ENCODE measurements at places on chromosomes 3 and 15.

- DNase-seq = no peak
Measured at GRCh38 chr3:77041811-77042210, 1.9 kb downstream of the ROBO2 start.

DNA sequence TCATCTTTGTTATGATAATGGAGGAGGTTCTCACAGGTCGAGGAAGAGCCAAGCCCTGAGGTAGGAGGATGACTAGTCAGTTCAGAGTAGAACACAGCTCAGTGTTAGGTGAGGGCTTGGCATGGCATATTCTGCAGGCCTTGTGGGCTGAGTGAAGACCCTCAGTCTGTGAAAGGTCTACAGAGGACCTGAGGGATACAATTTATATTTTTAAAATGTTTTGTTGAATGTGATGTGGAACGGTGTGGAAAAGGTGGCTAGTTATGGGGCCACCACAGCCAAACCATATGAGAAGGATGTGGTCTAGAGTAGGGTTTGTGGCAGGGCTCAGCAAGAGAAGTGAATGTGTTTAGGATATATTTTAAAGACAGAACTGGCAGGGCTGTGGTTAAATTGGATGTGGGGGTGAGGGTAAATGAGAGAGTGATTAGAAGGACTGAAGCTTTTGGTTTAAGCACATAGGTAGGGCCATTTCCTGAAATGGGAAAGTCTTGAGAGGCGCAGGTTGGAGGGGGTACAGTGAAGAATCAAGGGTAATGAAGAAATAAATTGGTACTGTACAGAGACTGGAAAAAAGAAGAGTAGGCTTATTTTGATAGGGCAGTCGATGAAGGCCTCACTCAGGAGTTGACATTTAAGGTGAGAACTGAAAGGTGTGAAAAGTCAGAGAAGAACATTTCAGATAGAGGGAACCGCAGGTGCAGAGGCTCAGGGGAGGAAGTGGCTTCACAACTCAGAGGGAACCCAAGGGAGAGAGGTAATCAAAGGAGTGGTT is 60.5 kb downstream of the SPTSSB start:
- DNase-seq = no peak

DNA sequence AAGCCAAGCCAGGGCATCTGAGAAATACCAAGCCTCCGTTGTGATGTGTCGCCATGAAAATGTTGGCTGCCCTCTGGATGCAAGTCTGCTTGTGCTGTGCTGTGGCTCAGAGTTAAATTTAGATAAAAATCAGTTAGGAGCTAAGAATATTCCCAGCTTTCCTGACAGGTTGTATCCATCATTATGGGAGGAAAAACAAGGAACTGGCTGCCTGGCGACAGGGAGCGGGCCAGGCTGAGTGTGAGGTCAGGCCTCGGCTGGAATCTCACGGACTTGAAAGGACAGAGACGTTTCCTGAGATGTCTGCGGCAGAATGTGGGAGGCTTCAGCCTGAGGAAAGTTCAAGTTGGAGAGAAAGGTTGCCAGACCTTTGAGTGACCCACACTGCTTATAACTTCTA is 213.8 kb downstream of the THSD4 start:
- DNase-seq = no peak

DNA sequence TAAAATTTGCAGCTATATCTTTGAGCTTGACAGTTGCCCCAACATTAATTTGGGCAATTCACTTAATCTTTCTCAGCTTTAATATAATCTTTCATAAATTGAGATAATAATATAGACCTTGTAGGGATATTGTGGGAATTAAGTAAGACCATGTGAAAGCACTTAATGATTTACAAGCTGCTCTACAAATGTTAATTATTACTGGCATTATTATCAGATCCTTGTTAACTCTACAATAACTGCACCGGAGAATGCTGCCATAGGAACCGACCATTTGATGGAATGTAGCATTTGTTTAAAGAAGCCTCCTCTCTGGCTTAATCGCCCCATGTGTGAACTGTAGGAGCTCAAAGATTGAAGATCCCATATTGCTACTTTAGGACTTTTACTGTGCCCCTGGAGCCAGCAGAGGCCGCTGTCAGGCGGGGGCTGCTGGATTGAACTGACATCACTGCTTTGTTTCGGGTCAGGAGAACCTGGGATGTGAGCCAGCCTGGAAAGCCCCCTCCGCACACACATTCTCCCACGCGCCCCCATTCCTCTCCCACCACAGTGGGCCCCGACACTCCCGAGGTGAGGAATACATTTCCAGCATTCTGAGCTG is 154.2 kb upstream of the TNIK start:
- peak; percentile 1 for DNase-seq

GRCh38 chr15:57354436-57355123 is 21.7 kb upstream of the CGNL1 start:
- DNase-seq = no peak

- DNase-seq = no peak
Measured at GRCh38 chr3:42815826-42816225, 6.6 kb downstream of the ACKR2 start.

- no peak for DNase-seq
Measured at GRCh38 chr3:169250000-169250399, 413.5 kb downstream of the MECOM start.

DNA sequence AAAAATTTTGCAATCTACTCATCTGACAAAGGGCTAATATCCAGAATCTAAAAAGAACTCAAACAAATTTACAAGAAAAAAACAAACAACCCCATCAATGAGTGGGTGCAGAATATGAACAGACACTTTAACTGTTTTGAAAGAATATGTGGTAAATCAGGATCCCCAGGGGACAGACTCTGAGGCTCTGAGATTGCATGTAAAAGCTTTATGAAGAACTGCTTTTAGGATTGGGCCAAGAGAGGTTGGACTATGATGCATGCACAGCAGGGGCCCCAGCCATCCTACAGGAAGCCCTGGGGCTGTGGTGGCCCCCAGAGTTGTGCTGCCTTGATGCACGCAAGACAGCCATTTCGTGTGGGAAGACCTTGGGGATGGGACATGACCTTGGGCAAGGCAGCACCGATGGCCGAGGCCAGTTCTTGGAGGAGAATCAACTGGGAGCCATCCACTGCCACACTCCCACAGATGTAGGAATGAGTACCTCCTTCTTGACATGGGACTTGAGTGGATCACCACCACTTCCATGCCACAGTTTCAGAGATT is 298.1 kb upstream of the THBS1 start:
- no peak for DNase-seq

- DNase-seq = no peak
Measured at GRCh38 chr3:33159981-33160380, 46.2 kb downstream of the CRTAP start.

DNA sequence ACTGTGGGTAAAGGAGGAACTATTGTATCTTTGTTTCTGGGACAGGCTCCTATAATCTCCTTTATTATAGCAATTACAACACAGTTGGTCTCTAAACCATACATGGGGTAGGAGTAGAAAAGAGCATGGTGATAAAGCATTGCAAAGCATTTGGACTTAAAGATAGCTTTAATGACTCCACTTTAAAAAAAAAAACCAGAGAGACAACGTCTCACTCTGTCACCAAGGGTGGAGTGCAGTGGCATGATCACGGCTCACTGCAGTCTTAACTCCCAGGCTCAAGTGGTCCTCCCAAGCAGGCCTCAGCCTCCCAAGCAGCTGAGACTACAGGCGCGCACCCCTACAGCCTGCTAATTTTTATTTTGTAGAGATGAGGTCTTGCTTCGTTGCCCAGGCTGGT is 68.2 kb downstream of the DENND4A start:
- DNase-seq = no peak

DNA sequence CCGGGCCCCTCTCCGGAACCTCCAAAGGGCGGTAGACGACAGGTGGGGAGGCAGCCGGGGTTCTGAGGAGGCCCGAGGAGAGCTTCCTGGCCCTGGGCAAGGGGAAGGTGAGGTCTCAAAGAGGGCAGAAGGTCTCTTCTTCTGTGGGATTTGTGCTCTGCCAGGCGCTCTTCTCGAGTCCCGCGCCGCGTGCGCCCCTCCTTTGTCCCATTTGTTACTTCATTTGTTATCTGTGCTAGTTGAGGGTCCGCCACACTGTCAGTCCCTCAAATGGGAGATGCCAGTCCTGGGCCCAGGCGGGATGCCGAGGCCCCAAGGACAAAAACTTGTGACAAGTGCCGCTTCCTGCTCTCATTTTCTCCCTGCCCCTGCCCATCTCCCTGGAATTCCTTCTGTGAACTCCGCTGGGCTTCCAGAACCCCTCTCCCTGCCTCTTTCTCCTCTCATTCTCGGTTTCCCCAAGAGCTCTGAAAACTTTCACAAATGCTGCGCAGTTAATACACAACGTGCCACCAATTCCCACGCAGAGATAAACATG is 1.5 kb downstream of the ST8SIA2 start:
- DNase-seq = no peak

- no peak for DNase-seq
Measured at GRCh38 chr3:11928381-11928780, 75.8 kb upstream of the SYN2 start.

DNA sequence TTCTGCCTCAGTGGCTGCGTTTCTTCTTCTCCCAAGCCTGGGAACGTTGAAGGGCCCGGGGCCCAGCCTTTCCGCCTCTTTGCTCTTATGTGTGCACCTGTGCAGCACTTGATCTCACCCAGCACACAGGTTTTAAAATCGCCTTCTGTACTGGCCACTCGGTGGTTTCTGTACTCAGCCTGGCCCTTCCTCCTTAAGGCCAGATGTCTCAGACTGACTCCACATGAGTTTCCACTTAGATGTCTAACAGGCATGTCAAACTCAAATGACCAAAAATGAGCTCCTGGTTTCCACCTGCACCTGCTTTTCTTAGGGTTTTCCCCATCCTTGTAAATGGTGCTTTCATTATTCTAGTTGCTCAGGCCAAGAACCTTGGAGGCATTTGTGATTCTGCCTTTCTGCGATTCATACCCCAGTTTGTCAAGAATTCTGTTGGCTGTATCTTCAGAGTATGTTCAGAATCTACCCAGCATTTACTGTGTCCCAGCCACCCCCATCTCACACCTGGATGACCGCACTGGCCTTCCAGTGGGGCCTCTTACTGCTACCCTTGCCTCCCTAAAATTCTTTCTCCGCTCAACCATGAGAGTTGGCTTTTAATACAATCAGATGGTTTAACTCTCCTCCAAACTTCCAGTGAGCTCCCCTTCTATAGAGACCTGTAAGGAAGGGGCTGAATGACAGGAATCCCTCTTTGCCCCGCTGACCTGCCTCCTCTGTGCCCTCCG is 2.2 kb upstream of the TRAK1 start:
- no peak for DNase-seq

GRCh38 chr3:35678643-35679161 is 39.4 kb downstream of the ARPP21 start:
- DNase-seq = no peak

DNA sequence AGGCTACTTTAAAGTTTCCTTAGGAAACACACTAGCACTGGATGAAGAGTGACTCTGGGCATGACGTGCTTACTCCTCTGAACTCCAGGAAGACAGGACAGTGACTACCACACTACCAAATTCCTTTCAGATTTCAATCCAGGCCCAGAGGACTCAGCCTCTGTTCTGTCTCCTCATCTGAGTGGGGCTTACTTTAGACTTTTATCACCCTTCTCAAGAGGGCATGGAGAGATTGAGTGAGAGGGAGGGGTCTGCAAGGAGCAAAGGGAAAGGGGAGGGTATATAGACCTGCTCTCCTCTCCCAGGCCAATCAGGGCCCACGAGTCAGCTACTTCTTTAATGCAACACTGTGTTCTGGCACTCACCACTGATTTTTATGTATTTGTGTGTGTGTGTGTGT is 29.4 kb upstream of the RSL24D1 start:
- DNase-seq = no peak

GRCh38 chr3:48208076-48208475 is 15.2 kb upstream of the CAMP start:
- no peak for DNase-seq

DNA sequence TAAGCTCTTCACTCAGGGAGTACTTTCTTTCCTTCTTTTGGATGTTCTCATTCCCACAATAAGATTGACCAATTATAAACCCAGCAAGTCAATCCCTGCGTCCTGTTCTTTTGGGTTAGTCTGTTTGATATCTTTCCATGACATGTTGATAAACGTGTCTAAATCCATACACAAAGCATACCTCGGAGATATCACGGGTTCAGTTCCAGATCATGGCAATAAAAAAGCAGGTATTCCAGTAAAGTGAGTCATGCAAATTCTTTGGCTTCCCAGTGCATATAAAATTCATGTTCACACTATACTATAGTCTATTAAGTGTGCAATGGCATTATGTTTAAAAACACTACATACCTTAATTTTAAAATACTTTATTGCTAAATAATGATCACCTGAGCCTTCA is 667.7 kb downstream of the MAGI1 start:
- DNase-seq = no peak

- no peak for DNase-seq
Measured at GRCh38 chr15:69914960-69915359, 182.8 kb downstream of the TLE3 start.

- no peak for DNase-seq
Measured at GRCh38 chr3:64594134-64594533, 93.7 kb downstream of the ADAMTS9 start.

DNA sequence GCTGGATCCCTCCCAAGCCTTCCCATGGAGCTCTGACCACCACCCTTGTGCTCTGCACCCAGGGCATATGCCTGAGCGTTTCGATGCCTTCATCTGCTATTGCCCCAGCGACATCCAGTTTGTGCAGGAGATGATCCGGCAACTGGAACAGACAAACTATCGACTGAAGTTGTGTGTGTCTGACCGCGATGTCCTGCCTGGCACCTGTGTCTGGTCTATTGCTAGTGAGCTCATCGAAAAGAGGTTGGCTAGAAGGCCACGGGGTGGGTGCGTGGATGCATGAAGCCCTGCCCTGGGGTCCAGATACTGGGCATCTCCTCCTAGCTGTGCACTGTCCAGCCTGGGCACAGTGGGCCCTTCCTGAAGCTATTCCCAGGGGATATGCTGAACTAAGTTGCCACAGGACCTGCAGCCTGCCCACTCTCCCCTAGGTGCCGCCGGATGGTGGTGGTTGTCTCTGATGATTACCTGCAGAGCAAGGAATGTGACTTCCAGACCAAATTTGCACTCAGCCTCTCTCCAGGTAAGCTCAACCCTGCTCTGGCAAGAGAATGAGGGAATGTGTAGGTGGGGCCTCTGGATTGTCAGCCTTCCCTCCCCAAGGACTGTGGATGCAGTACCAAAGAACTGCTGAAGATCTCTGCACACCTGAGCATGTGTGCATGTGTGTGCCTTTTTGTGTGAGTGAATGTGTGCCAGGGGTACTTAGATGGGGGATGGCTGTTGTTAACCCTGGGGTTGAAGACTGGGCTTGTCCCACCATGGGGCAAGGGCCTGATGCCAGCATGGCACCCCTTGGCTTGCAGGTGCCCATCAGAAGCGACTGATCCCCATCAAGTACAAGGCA is 2.1 kb downstream of the MYD88 start:
- DNase-seq = no peak
